Testis (tissue), 5 donors: ENCODE measurements at places on chromosomes 7 and 10.
A peak's percentile ranks its signal among the peaks of the same experiment; 100 is the strongest.

GRCh38 chr10:37109000-37109399, 16.4 kb upstream of the ANKRD30A start:
- DNase-seq: no peak

DNA sequence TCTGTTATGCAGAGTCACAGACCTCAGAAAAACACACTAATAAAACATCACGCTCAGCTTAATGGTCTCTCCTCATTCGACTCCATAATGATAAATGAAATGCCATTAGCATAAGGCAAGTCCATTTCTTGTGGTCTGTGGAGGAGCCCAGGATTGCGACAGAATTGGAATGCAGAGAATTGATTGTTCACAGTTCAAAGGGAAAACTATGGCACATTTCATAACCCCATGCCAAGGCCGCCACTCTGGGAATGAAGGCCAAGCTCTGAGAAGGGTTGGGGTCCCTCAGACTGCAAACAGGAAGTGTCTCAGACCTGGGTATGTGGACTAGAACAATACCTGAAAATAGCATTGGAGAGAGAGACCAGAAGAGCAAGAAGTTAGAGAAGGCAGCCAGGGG, 398.9 kb downstream of the ADRA2A start:
- DNase-seq: no peak

DNA sequence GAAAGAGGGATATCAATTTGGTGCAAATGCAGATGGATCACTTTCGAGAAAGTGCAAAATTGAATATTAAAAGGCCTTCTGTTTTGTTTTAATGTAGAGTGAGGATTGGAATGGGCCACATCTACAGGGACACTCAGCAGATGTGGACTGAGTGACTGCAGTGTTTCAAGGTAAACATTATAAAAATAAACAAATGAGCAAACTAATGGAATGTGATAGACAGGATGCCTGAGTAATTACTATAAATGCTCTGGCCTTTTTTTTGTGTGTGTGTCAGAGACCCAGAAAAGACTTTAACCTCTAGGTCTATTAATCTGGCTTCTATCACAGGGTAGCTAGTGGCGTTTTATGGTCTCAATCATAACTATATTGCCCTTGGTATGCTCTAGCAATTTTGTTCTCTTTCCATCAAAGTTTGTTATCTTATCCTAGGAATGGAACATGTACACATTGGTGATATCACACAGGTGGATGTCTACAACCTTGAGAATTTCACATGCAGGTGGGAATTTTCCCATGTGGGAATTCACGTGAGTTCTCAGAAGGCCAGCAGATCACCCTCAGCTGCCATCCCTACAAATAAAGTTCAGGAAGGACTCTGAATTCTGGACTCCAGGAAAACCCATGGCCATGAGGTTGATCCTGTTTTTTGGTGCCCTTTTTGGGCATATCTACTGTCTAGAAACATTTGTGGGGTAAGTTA, at the start of gene CPA2:
TSS of gene CPA2 (plus strand) at position 606 of the 703 bp plus-strand sequence. CDS start at position 625, 19 bp downstream.
- no peak for DNase-seq

- DNase-seq: no peak
Observed at GRCh38 chr10:129400426-129400825, 66.6 kb upstream of the MGMT start.

DNA sequence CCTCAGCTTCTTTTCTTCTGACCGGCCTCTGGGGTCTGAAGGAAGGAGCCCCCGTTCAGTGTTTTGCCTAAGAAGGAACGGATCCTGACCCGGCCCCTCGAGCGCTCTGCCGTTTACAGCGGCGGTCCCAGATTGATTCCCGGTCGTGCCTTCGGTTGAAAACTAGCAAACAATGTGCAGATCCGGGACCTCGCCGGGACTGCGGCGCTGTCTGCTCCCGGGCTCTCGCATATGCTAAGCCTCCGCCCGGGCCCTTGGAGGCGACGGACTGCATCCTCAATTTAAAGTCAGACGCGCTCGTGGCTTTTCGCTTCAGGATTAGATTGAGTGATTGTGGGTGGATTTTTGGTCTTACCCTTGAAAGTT, 559 bp downstream of the DBF4 start:
- DNase-seq: peak; percentile 79

GRCh38 chr10:77544617-77545016, 93.0 kb downstream of the KCNMA1 start:
- DNase-seq: no peak

- no peak for DNase-seq
Observed at GRCh38 chr7:140564643-140565042, 76.0 kb downstream of the DENND2A start.

DNA sequence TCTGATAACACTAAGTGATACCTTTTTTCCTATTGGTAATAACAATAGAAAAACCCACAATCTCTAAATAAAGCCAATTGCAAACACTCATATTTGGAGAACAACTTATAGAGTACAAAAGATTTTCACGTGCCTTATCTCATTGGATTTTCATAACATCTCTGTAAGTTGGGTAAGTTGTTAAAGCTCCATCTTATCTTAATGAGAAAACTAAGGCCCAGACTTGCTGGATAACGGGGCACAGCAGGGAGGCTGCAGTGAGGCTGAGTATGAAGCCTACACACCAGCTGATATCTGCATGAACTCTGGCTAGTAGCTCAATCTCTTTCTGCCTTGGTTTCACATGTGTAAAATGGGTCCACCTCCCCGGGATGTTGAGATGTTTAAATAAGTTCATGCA, 26.8 kb downstream of the CPVL start:
- no peak for DNase-seq

DNA sequence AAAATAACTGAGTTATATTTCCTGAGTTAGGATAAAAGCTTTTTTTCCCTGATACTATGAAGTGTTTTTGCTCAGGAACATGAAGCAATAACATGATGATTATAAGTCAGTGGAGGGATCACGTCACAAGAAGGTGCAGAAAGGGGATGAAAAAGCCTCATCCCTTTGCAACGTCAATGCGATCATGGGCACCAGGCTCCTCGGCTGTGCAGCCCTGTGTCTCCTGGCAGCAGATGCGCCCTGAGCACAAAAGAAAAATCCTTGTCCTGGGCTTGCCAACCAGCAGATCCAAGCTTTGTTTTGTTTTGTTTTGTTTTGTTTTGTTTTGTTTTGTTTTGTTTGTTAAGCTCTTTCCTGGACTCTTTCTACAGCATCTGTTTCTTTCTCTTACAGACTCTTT, 103.5 kb upstream of the PRSS1 start:
- DNase-seq: no peak

DNA sequence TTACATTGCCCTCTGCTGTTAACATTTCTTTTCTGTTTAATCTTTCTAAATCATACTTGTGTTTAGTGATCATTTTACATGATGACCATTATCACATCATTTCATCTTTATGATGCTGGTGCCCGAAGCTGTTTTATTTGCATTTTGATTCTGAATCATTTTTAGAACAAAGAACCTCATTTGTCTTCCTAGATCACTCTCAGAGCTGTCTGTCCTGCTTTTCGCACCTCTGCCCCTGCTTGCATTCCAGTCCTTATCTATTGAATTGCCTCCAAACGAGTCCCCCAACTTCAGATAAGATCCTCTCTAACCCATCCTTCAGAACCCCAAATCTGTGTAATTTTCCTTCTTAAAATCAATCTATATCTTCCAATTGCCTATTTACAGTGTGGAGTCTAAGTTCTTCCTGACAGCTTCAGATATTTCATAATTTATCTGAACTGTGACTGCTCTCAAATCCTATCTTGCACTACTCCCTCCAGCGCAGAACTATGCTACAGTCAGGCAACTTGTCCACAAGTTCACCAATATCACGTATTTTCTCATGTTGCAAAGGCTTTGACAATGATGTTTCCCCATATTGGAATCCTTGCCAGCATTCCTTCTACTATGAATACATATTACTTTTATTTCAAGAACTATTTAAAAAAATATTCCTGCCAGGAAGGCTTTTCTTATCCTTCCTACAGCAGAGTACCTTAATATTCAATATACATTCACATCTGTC, 346.5 kb upstream of the CACNA2D1 start:
- DNase-seq: no peak

- no peak for DNase-seq
Observed at GRCh38 chr10:66321723-66322665, 603.8 kb upstream of the LRRTM3 start.

DNA sequence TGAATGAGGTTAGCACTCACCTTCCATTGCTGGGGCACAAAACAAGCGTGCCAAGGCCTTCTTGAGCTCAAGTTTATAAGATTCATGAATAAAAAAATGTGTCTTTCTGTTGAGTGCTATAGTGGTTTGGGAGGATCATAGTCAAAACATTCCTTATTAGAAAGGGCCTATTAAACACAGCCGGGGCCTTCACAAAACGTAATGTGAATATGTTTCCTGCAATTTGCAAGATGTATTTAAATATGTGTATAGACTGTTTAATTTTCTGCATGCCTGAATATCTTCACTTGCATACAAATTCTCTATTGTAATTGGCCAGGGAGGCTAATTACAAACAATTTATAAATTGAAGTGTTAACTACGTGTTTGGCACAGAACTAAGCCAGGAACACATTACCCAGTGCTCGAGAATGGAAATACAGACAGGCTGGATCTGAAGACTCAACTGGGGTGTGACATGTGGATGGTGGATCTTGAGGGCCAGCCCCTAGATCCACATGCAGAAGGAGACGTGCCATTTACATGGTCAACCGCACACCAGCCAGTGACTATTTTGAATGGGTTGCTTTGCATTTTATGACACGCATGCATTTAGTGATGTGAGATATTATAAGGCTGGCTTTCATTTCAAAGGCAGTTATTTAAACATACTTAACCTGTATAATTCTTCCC, 31.3 kb downstream of the LYZL2 start:
- DNase-seq: no peak

DNA sequence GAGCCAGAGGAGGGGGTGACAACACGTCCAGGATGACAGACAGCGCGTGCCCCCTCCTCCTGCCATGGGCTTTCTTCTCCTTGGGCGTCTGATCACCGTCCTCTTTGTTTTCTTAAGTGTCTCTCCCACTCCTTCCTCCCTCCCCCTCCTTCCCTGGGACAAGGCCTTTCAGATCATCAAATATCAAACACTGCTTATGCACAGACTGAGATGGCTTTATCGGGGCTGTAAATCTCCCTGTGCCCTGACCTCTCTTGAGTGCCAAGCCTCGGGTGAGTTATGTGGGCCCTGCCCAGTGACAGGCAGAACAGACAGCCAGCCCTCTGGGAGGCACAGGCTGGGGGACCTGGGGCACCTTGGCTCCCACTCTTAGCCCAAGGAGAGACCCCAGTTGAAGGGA, 116.4 kb downstream of the C10orf105 start:
- DNase-seq: no peak

GRCh38 chr10:131200856-131201470, 110.6 kb downstream of the TCERG1L start:
- no peak for DNase-seq

DNA sequence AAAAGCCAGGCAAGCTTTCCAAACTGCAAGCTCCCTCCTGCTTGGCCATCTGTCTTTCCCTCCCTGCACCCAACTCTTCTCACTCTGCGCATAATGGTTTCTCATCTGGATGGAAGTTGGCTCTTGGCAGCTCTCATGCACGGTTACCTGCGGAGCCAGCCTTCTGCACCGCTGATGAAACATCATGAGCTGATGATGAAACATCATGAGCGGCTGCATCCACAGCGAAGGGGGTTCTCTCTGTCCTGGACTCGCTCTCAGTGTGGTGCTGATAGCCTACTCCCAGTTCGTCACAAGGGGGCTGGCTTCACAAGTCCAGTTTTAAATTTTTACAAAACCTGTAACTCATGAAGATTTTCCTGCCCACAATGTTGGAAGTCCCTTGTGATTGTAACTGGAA, 457.5 kb downstream of the ACTR3B start:
- no peak for DNase-seq

- no peak for DNase-seq
Observed at GRCh38 chr7:128349466-128349825, 5.7 kb upstream of the RBM28 start.

- no peak for DNase-seq
Observed at GRCh38 chr7:157558875-157559595, 222.2 kb downstream of the DNAJB6 start.

GRCh38 chr10:125155101-125155500, 5.3 kb downstream of the CTBP2 start:
- DNase-seq: no peak
